ENCODE measurements at places on chromosomes 6 and 20.

DNA sequence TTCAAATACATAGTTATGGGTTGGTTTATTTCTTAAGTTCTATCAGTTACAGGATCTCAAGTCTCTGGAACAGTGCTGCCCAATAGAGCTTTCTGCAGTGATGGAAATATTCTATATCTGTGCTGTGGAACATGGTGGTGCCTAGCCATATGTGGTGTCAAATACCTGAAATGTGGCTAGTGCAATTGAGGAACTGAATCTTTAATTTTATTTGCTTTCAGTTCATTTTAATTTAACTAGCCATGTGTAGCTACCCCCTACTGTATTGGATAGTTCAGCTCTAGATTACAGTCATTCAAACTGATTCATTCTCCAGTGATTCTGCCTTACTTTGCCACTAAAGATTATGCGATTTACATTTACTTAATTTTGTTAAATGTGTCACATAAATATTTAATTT, 503.2 kb downstream of the CDKAL1 start:
- DNase-seq, result no peak

GRCh38 chr6:40930045-40930444, 109.0 kb downstream of the UNC5CL start:
- DNase-seq, result no peak

GRCh38 chr6:47520282-47520681, 42.7 kb downstream of the CD2AP start:
- DNase-seq, result no peak

- DNase-seq, result peak; percentile 50
Measured at GRCh38 chr6:110039981-110040383, 61.9 kb downstream of the GPR6 start.

GRCh38 chr6:49326347-49326746, 136.7 kb downstream of the MMUT start:
- DNase-seq, result no peak

DNA sequence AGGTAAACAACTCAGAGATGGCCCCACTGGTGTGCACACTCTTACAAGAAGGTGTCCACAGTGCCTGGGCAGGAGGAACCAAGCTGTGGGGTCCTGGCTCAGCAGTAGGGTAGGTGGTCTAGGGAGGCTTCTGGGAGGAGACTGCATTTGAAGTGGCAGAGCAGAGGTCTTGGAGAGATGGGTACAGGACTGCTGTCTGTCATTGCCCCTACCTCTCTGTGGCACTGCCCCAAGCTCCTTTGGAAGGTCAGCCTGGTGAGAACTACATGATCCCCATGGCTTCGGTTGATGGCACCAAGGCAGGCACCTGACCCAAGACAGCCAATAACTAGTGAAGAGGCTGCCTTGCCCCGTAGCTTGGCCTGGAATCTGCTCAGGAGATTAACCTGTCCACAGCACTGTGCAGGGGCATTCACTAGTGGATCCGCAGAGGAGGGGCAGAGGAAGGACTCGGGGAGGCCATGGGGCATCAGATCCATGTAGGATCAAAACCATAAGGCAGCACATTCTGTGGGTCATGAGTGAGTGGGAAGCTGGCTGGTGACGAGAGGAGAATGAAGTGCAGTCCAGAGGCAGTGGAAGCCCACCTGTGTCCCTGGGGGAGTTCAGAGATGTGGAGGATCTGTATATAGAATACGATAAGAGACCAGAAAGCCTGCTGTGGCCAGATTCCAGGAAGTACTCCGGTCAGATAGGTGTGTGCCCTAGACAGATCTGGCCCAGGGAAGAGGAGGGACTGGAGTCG, 162.0 kb downstream of the GRM4 start:
- DNase-seq, result no peak

GRCh38 chr20:64048402-64049044, 916 bp downstream of the SOX18 start:
- no peak for DNase-seq

DNA sequence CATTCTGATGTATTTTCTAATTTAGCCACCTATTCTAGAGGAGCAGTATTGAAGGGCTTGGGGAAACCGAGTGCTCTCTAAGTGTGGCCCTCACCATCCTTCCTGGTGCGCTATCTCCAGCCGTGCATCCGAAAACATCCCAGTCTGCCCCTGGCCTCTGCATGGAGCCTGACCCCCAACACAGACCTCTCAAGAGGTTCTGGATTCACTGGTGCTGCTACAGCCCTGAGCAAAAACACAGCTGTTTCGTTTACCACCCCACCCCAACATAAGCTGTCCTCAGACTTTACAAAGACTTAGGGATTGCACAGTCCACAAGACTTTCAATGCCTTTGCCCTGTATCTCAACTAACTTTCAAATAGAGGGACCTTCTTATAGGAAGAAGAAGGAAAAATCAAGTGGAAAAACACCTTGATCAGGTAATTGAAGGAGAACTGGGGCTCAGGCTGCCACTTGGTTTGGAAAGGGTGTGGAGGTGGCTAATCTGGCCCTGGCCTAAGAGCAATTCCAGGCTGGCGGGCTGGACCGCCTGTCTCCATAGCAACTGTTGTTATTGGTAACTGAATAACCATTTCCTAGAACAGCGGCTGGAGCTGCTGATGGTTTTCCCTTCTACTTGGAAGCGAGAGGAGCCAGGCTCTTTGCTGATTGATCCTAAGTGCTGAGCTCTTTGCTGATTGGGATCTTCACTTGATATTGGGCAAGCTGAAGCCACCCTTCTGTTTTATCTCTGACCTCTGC, 90.2 kb upstream of the TOX2 start:
- DNase-seq, result no peak

GRCh38 chr6:39037707-39038106, 10.9 kb upstream of the GLP1R start:
- no peak for DNase-seq

GRCh38 chr20:42531508-42531961, 658.2 kb downstream of the PTPRT start:
- no peak for DNase-seq
